Skin of body (tissue), 3 donors: ENCODE measurements at places on chromosomes 12 and 14. TPM values are rescaled to one million over a fixed set of nuclear protein-coding genes. Genes with fewer than 3 reads are reported as not detected.

SPIC gene
- total RNA-seq = not detected

CLEC2A gene
- 18.5 TPM for total RNA-seq

RTL1 gene
- 4.2 TPM for total RNA-seq

ZNF140 gene
- total RNA-seq = 39.3 TPM
